ENCODE measurements at places on chromosomes 4 and X.

GRCh38 chrX:133815496-133815895, 169.9 kb downstream of the GPC3 start:
- no peak for DNase-seq

DNA sequence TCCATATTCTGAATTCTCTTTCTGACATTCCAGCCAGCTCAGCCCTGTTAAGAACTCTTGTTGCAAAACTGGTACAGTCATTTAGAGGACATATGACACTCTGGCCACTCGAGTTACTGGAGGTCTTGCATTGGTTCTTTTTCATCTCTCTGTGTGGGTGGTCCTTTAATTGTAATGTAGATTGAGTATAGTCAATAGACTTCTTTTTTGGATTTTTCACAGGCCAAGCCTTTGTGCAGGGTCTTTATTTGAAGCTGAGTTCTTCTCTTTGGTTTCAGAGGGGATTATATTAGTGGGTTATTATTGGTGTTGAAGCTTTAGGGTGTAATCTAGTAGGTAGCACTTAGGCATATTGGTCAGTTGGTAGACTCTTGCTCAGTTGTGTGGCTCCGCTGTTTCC, 118.0 kb upstream of the GIMD1 start:
- DNase-seq, result no peak

GRCh38 chr4:168337550-168337940, 19.0 kb upstream of the DDX60 start:
- DNase-seq, result no peak

GRCh38 chrX:119698845-119699244, 5.9 kb upstream of the SEPTIN6 start:
- DNase-seq, result no peak

DNA sequence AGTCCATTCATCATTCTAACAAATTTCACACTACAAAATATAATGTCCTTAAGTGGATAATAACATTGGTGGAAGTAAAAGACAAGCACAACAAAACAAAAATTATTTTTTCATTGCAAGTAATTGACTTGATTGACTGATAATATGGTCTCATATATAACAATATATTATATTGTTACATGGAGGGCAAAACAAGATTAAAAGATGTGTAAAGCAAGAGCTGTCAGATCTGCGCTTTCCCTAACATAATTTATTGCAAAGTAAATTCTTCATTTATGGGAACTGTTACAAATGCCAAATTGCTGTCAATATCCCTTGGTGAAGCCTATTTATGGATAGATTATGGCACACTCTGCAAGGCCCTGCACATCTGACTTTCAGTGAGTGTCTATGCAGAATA, 233.6 kb downstream of the PCDH7 start:
- no peak for DNase-seq

- DNase-seq, result no peak
These were observed 45.1 kb upstream of the HPF1 start for GRCh38 chr4:169802873-169803272.

DNA sequence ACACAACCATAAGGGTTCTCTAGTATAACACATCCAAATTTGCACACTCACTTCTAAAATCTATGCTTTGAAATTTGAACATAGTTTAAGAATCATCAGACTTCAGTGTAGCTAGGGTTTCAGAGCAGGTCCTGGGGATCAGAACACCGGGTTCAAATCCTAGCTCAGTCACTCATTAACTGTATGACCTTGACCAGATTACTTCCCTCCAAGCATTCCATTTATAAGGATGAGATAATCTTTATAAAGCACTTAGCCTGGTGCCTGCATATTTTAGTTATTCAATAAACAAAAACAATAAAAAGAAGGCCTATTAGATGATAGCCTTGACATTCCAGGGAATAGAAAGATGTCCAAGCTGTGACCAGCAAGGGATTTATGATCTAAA, 4.8 kb upstream of the STBD1 start:
- DNase-seq, result no peak

DNA sequence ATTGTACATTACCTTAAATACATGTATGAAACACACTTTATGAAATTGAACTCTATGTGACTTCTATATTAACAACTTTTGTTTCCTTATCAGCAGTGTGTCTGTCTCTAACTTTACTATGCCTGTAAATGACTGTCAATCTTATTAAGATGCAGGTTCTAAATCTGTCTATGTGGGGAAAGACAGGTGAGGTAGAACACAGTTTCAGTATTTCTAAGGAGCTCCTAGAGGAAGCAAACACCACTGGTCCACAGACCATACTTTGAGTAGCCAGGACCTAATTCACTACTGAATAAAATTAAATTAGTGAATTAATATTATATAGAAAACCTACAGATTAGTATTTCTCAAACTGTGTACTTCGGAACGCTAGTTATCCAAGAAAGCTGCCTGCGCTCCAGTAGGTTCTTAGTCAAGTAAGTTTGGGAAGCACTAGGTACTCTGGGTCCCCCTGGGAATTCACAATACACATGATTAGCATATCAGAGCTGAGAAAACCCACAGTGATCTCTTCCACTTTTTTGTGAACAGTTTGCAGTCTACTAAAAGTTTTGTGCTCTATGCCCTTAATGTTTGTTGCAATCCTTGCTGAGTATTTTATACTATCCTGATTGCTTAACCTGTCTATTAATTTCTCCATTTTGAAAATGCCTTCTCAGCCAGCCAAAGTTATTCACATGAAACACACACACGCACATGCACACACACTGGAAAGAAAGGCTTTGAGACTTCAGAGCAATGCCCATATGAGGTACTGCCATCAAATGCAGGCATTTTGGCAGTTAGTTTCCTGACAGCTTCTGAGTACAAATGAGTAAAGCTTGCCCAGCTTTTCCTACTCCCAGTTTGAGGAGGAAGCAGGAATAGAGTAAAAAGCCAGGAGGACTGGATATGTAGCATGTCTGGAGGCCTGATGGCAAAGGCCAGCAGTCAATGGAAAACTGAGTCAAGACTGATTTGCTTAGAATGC, 133.6 kb upstream of the CPEB2 start:
- no peak for DNase-seq

GRCh38 chrX:71871367-71871766, 39.3 kb upstream of the NHSL2 start:
- no peak for DNase-seq

DNA sequence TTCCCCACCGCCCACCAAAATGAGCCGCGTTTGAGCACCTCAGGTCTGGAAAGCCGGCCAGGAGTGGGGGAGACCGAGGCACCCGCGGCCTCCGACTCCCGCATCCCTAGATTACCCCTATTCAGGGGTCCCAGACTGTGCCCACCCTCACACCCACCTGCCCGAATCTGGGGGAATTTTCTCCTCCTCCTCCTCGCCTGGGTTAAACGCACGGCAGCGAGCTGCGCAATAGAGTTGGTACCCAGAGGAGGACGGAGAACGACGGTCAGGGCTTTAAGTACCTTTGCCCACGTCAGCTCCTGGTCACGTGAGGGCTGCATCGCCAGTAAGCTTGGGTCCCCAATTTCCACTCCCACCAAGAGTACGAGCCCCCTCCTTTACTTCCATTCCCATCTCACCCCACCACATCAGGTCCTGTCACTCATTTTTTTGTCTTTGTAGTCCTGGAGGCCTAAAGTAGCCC, at the start of gene ARMCX2:
Gene ARMCX2, minus strand, starts transcription at position 250 of the 463 bp plus-strand sequence. CDS start 2,262 bp downstream, outside the sequence.
- no peak for DNase-seq

- DNase-seq, result no peak
These were observed 185.1 kb downstream of the NPNT start for GRCh38 chr4:106080376-106080775.

GRCh38 chrX:71543316-71543715, 10.4 kb downstream of the OGT start:
- no peak for DNase-seq

DNA sequence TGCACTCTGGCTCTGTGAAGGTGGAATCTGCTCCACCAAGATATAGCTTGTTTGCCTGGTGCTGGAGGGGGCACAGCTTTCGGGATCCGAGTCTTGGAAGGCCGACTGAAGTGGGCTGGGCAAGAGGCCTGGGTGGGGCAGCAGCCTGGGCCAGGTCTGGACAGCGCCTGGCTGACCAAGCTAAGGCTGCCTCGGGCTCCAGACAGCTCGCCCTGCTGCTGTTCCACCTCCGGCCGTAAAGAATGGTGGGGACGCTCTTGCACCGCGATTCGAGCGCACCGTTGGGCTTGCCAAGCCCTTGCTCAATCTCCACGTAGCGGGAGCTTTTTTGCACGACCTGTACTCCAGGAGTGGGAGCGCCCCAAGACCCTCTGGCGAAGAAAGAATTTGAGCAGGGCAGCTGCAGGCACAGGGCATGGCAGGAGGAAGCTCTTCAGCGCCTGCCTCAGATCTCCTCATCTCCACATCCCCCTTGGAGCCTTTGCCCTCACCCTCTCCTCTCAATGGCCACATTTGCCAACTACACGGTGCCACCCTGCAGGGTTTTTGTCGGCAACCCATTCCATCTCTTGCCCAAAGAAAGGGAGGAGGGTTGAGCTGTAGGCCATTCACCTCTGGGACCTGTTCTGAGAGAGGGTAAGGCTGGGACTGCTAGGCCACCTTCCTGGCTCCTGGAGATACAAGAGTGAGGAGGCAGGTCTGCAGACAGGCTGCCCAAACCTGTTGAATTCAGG, 18.9 kb downstream of the CNGA2 start:
- no peak for DNase-seq

- no peak for DNase-seq
These were observed 69.8 kb downstream of the ANXA3 start for GRCh38 chr4:78621395-78621794.

DNA sequence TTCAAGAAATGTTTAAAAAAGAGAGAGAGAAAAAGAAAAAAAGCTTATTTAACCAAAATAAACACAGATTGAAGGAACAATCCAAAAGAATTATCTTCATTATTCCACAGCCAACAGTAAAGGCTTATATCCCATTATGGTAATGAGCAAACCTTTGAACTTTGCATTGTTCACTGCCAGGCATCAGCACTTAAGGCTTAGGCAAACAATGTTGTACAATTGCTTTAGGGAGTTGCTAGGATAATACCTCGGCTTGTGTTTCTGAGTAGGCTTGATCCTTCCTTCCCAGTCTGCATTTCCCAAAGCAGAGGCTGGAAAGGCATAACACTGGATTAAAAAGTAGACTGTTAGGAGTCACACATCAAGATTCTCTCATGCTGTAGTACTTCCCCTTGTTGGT, 352.7 kb upstream of the IGFBP7 start:
- no peak for DNase-seq

- no peak for DNase-seq
These were observed at the start of gene S100P for GRCh38 chr4:6693231-6694176. TSS of gene S100P (plus strand) at chr4:6693878. CDS start at chr4:6693933, 55 bp downstream.

- DNase-seq, result no peak
These were observed 586.9 kb downstream of the TMA16 start for GRCh38 chr4:164081371-164081770.

- no peak for DNase-seq
These were observed 32.0 kb downstream of the CDS1 start for GRCh38 chr4:84614891-84615290.

DNA sequence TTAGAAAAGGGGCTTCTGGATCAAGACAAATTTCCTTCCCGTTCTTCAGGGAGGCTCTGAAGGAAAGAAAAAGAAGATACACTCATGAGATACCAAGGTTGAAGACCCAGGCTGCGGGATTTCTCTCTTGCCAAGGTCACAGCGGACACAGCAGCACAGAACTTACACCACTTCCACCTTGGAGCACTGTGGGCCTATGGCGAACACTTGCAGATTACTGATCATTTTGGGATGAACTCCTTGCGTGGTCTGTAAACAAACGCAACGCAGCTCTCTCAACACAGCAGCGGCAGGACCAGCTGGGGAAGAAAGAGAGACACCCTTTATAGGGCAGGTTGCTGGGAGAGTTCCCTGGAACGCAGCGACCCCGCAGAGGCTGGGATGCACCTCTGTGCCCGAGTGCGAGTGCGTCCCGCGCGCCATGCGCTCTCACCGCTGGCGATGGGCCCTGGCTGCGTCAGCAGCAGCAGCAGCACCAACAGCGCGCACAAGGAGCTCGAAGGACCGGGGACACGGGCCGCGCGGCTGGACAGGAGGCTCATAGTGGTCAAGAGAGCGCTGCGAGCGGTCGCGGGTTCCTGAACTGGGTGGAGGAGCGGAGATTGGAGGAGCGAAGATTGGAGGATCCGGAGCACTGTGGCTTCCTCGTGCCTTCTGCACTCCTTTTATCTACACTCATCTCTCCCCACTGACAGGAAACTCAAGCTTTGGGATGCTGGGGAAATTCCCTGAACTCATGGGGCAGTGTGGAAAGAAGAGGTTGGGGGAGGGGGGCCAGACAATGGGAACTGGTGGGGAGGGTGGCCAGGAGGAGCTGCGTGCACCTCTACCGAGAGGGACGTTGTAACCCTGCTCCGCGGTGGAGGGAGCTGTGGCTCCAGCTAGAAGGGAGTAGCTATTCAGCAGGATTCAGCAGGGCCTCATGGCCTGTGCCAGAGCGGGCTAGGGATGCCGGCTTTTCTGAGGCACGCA, at the start of gene CXCL5:
Gene CXCL5, minus strand, starts transcription at position 638 of the 972 bp plus-strand sequence. Its CDS starts 96 bp downstream, at position 542.
- DNase-seq, result no peak

DNA sequence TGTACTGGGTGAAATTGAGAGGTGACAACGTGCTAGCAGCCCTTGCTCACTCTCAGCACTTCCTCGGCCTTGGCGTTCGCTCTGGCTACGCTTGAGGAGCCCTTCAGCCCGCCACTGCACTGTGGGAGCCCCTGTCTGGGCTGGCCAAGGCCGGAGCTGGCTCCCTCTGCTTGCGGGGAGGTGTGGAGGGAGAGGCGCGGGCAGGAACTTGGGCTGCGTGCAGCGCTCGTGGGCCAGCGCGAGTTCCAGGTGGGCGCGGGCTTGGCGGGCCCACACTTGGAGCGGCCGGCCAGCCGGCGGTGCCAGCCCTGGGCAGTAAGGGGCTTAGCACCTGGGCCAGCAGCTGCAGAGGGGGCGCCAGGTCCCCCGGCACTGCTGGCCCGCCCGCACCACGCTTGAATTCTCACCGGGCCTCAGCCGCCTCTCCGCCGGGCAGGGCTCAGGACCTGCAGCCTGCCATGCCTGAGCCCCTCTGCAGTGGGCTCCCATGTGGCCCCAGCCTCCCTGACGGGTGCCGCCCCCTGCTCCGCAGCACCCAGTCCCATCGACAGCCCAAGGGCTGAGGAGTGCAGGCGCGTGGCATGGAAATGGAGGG, 249.5 kb upstream of the ETNPPL start:
- DNase-seq, result no peak

- no peak for DNase-seq
These were observed 325.4 kb upstream of the SMIM31 start for GRCh38 chr4:164428561-164428960.

All from activated CD4-positive, alpha-beta T cell treated with anti-CD3 and anti-CD28 coated beads for 1 hour (primary cell).